ENCODE measurements at places on chromosomes 12 and 14.
A peak's percentile ranks its signal among the peaks of the same experiment; 100 is the strongest.

DNA sequence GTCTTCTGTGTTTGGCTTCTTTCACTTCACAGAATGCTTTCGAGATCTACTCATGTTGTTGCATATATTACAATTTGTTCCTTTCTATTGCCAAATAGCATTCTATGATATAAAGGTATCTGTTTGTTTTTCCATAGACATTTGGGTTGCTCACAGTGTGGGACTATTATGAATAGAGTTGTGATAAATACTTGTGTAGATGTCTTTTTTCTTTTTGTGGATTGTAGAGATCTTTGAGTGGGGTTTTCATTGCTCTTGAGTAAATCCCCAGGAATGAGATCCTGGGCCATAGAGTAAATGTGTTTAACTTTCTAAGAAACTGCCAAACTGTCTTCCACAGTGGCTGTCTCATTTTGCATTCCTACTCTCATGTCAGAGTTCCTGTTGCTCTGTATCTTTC lies 24.9 kb upstream of the CEBPE start:
- DNase-seq = no peak

GRCh38 chr14:105136401-105137322 lies 31.9 kb downstream of the JAG2 start:
- DNase-seq = no peak

GRCh38 chr12:126457776-126458175 lies 1392.5 kb downstream of the AACS start:
- no peak for DNase-seq

DNA sequence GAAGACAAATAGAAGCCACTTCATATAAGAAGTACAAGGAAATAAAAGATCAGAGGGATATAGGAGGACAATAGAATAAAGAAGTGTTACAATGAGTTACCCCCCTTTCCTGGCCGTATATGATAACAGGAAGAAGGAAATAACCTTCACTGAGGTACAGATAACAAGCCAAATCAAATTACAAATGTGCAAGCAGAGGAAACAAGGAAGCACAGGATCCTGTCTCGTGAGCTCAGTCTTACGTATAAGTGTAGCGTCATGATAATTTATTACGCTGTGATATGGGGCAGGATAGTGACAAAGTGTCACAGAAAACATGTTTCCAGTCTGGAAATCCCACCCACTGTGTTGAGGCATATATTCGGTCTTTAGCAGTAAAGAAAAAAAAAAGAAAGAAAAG lies 26.5 kb downstream of the CRACR2A start:
- DNase-seq = no peak

DNA sequence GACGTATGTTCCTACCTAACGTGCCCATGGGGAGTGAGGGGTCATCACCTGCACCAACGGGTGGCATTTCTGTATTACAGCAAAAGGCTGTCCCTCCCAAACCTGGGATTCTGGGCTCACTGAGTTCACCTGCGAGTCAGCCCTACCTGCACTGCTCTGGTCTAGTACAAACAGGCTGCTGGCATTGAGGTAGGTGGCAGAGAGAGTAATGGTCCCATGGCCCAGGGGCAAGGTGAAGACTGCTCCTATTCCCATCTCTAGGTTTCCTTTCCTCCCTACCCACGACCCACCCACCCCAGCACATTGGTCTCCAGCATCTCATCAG lies 421 bp downstream of the SUOX start:
- DNase-seq = no peak

DNA sequence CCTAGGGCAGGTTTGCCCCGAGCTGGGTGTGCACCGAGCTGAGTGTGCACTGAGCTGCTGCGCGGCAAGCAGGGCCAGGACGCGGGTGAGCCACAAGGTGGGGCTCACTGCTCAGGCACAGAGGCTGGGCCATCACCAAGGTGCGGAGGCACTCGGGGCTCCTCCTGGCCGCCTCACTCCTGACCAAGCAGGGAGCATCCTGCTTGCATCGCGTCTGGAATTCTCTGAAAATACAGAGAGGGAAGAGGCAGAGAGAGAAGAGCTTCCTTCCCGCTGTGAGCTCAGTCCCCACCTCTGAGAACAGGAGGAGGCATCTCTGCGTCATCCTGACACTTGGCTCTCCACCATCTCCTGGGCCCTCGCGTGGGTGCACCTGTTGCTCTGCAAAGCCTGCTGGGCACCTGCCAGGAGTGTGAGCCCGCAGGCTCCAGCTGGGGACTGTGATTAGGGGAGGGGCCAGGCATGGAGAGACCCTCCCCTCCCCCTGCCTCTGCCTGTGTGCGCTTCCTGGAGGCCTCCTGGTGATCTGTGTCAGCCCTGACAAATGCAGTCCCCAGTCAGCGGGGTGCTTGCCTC lies 116.3 kb downstream of the GLT1D1 start:
- DNase-seq = peak; percentile 27

GRCh38 chr12:76636121-76636692 lies 76.6 kb upstream of the OSBPL8 start:
- DNase-seq = no peak

DNA sequence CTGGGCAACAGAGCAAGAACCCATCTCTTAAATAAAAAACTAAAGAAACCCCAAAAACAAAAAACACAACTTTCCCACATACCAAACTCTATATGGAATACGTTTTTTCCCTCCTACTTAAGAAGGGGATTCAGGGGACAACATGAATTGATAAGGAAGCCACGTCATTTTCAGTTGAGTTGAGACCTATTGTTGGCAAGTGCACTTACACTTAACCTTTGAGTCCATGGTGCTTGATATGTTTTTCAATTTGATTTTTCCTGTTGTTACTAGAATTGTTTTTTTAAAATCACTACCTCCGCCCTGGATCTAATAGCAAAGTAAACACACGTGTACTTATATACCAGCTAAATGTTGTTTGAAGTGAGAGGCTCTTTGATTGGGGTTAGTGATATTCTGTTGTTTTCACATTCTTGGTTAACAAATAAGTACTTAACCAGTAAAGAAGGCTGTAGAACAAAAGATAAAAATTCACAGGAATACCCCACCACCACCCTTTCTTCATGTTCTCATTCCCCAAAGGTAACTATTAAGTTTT lies 2.0 kb downstream of the FAM177A1 start:
- DNase-seq = no peak

GRCh38 chr12:40644708-40645107 lies 47.5 kb upstream of the CNTN1 start:
- no peak for DNase-seq

- no peak for DNase-seq
Measured at GRCh38 chr14:104179564-104180129, 41.3 kb downstream of the KIF26A start.

DNA sequence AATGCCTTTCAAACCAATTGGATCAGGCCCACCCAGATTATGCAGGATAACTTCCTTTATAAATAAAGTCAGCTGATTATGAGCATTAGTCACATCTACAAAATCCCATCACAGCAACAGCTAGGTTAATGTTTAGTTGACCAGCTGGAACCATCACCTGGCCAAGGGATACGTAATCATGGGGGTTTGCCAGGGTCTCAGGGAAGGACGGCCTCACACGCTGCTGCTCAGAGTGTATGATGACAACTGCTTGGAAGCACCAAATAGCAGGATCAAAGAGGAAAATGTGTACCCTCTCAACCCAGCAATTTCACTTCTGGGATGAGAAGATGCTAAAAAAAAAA lies 162.6 kb downstream of the SLC15A4 start:
- DNase-seq = no peak

GRCh38 chr12:80966001-80966400 lies 28.3 kb upstream of the LIN7A start:
- no peak for DNase-seq

DNA sequence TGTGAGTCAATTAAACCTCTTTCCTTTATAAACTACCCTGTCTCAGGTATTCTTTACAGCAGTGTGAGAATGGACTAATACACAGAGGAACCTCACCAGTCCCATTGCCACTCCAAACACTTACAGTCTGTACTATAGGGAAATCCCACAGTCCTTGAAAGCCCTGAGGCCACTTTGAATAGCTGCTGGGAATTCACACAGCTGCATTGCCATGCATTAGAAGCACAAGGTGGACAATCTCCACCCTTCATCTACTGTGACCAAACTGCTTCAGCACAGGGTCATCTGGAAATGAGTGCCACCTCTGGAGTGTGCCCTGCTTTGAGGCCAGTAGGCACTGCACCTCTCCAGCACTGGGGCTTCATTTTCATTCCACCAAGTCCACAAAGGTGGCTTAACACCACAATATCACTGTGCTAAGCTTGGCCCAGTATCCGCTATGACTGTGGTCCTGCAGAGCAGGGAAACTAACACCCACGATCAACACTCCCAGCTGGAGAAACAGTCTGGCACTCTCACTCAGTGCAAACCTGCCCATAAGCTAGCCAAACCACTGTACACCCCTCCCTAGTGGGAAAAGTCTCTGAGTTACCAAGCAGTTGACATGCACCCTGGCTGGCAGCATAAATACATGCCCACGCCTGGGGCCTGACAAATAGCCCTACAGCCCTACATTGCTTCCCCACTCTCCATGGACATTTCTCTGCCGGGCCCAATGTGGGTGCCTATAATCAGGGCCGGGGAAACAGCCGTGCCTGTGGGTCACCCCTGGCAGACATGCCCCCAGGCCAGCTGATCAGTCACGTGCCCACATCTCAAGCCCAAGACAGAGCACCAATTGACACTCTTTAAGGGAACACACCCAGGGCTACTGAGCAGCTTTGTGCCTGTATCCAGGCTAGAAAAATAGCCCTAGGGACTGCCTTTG lies 294.3 kb upstream of the MGAT4C start:
- no peak for DNase-seq

DNA sequence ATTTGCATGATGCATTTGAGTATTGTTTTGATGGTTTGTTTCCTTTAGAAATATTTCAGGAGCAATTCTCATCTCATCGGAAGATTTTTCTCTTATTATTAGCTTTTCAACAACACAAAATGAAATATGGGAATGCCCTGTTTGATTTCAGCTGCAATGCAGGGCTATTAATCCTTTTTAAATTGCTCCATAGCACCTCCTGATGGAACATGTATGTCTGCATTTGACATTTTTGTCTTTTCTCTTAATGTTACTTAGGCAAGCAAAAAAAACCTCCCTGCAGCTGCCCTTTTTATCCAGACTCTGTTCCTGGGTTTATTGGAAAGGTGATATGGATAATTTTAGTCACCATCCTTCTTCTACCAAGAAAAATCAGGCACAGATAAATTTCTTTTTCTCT lies 895.8 kb downstream of the RPS29 start:
- DNase-seq = no peak

- no peak for DNase-seq
Measured at GRCh38 chr12:61523276-61523992, 736.8 kb upstream of the USP15 start.

DNA sequence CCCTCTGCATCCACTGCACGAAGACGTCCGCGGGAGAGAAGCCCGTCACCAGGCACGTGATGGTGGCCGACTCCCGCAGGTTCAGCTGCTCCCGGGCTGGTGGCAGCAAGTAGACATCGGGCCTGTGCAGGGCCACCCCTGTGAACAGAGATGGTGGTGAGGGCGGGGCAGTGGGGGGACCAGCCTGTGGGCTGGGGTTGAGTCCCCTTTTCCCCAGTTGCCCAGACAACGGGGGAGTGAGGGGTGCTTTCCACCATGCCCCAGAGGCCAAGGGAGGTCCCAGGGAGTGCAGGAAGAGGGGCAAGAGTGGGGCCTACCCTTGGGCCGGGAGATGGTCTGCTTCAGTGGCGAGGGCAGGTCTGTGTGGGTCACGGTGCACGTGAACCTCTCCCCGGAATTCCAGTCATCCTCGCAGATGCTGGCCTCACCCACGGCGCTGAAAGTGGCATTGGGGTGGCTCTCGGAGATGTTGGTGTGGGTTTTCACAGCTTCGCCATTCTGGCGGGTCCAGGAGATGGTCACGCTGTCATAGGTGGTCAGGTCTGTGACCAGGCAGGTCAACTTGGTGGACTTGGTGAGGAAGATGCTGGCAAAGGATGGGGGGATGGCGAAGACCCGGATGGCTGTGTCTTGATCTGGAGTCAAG lies 328.3 kb downstream of the TMEM121 start:
- DNase-seq = no peak

- no peak for DNase-seq
Measured at GRCh38 chr12:1924996-1925683, 6.7 kb upstream of the CACNA2D4 start.

GRCh38 chr12:19880076-19880475 lies 440.8 kb downstream of the AEBP2 start:
- DNase-seq = no peak

DNA sequence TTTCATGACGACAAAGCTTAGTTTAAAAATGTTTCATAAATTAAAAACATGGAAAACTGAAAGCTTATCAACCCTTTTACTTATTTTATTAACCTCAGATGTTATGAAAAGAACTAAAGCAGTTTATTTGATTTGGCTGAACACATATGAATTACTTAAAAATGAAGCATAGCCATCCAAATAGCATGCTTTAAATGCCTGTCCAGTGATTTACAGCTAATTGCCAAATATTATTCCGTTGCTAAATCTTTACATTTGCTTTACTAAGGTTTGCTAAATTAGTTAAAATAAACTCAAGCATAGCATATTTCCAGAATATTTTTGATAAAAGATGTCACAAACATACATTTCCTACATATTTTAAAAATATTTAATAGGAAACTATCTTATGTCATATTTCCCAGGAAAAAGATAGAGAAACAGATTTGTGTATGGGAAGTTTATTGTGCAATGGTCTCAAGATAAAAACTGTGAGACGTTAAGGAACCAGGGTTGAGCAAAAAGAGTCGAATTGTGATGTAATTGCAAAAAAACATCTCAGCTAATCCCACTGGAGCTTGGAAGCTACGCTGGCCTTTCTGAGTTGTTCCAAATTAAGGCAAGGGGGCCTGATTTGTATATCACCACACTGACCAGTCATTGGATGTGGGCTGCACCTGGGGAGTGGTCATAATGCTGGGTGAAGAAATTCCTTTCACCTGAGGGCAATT lies 25.8 kb downstream of the GPR135 start:
- no peak for DNase-seq

GRCh38 chr12:114998118-114998749 lies 314.3 kb upstream of the TBX3 start:
- no peak for DNase-seq

DNA sequence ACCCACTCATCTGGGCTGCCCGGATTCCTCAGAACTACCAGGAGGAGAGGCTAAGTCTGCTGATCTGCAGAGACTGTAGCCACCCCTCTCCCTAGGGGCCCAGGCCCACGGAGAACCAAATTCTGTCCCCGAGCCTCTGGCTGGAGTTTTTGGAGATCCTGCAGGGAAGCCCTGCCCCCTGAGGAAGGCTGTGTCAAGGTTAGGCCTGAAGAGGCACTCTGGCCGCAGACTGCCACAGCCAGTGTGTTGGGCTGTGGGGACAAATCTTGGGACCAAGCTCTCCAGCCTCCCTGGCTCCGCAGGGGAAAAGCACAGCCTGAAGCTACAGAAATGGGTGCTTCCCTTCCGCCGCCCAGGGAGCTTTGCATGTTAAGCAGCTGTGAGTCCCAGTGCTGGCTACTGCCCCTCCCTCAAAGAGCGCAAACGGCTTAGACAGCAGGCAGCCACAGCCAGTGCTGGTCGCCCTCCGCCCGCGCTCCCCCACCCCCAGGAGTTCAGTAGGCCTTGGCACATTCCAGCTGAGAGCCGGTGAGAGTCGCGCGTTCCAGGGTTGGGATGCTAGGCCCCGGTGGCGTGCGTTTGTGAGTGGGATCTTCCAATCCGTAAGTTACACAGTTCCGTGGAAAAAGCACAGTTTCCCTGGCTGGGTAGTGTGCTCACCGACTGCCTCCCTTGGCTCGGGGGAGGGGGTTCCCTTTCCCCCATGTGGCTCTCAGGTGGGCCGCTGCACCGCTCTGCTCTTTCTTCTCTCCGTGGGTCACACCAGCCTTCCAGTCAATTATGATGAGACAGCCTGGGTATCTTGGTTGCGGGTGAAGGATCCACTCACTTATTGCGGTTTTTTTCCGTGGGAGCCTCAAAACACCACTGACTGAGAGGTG lies 13.2 kb downstream of the CLEC4E start:
- no peak for DNase-seq

GRCh38 chr14:35405304-35405996 lies 901 bp upstream of the NFKBIA start:
- no peak for DNase-seq

Measured in germinal center (tissue), 1 donor.